ENCODE measurements at places on chromosomes 3 and 15.

DNA sequence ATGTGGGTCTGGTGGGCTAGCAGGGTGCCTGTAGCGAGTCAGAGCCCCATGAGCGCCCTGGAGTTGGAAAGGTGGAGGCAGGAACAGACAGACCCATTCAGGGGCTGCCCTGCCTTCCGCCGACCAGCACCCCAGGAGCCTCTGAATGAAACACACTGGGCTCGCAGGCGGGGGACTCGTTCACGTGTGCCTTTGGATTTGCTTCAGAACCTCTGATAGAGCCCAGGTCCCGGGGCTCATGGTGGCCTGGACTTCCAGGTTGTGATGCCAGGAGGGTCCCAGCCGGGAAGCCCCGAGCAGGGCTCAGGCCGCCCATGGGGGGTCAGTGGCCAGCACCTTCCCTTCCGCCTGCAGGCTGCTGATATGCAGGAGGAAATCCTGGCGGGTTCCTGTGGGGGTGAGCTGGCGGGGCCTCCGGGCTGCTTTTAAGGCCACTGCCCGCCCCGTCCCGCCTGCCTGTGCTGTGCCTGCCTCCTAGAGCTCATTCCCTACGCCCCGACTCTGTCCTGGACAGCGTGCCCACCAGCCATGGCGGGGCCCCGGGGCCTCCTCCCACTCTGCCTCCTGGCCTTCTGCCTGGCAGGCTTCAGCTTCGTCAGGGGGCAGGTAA is at the start of gene STAB1:
Gene STAB1, plus strand, starts transcription at position 453 of the 610 bp plus-strand sequence. Its CDS starts 76 bp downstream, at position 529.
- DNase-seq: no peak

GRCh38 chr3:153595186-153595815 is 433.3 kb downstream of the RAP2B start:
- peak; percentile 25 for DNase-seq

GRCh38 chr3:106184540-106185457 is 316.0 kb upstream of the CBLB start:
- DNase-seq: no peak

- DNase-seq: no peak
These were observed 25.6 kb upstream of the LINGO1 start for GRCh38 chr15:77658304-77658703.

DNA sequence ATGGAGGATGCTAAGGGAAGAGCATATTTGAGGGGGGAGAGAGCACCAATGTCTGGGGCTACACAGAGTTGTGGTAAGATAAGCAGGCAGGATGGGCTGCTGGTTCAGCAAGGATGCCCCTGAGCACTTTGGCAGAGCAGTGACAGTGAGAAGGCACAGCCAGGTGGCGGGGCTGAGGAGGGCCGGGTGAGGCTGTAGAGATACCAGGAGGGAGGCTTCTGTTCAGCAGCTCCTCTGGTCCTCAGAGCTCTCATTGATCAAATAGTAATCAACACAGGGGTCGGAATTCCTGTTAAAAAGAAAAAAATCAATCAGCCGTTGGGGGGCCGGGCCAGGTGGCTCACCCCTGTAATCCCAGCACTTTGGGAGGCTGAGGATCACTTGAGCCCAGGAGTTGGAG is 11.5 kb upstream of the XIRP1 start:
- DNase-seq: no peak

DNA sequence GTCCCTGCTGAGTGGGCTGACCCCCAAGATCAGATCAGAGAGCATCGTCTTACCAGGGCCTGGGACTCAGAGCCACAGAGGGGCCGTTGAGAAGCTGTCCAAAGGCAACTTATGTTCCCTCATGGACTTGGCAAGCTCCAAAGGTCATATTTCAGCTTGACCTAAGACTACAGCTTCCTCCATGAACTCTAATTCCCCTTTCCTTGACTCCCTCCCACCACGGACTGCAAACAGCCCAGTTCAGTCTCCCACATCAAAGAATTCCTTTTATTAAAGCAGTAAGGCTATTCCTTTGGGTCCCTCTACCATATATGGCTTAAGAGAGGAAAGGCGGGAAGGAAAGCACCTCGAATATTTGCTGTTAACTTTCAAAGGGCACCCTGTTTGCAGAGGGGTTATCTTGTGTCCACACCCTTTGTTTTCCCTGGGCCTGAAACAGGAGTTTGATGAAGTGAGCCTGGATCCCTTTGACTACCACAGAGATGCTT is 146.1 kb upstream of the THBS1 start:
- DNase-seq: peak; percentile 8

GRCh38 chr3:146524961-146525360 is 19.4 kb downstream of the PLSCR1 start:
- DNase-seq: no peak

- DNase-seq: no peak
These were observed 20.9 kb downstream of the KAT2B start for GRCh38 chr3:20060974-20061685.

GRCh38 chr3:58350627-58351013 is 17.9 kb downstream of the PXK start:
- DNase-seq: no peak

GRCh38 chr3:173825730-173826129 is 428.2 kb downstream of the NLGN1 start:
- DNase-seq: no peak

GRCh38 chr15:54810496-54810895 is 386.2 kb downstream of the RSL24D1 start:
- no peak for DNase-seq

- no peak for DNase-seq
These were observed 312.5 kb downstream of the NTRK3 start for GRCh38 chr15:87944050-87944449.

- peak; percentile 64 for DNase-seq
These were observed at the start of the genes DTX3L and PARP9 for GRCh38 chr3:122564155-122564912. Gene DTX3L, plus strand, starts transcription at chr3:122564338. Its CDS starts 89 bp downstream, at chr3:122564427. Gene PARP9, minus strand, starts transcription at chr3:122564300. Its CDS starts 4,680 bp downstream, at chr3:122559620.

DNA sequence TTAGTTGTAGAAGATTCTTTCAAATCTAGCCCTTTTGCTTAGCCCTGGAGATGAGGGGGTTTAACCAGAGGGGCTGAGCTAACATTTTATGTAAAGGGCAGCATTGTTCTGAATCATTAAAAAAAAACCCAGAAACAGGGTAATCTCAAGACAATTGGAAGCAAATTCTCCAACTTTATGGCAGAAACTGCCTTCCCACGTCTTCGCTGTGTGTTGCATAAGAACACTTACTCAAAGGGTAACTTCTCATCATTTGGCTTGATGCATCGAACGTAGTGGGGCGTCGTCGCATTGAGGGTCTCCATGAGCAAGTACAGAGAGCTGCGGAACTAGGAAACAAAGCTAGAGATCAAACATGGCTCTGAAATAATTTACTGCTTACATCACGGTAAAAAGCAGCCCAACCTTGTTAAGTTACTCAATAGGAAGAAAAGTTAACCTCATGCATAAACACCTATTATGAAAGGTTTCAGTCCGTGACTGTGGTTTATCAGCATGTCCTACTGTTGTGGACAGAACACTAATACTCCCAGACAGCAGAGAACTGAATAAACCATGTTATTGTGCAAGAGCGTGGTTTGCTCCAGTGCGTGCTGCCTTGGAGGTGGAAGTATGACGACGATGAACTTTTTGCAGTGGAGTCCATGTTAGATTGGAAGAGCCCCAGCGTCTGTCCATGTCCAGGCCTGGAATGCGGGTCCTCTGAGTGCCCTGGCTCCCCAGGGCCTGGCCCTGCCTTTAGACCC is 48.7 kb downstream of the MYO5C start:
- no peak for DNase-seq

DNA sequence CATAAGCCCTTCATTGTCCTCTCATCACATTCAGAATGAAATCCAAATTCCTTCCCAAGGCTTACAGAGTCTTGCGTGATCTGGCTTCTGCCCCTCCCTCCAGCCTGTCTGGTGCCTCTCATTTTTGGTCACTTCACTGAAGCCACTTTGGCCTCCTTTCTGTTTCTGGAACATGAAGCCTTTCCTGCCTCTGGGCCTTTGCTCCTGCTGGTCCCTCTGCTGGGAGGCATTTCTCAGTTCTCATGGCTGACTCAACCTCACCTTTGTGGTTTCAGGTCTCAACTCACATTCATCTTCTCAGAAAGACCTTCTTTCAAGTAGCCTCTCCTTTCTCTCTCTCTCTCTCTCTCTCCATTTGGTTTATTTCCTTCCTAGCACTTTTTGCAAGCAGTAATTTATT is 43.9 kb upstream of the BHLHE40 start:
- no peak for DNase-seq

GRCh38 chr3:196970547-196971093 is 2.0 kb upstream of the PIGZ start:
- no peak for DNase-seq

DNA sequence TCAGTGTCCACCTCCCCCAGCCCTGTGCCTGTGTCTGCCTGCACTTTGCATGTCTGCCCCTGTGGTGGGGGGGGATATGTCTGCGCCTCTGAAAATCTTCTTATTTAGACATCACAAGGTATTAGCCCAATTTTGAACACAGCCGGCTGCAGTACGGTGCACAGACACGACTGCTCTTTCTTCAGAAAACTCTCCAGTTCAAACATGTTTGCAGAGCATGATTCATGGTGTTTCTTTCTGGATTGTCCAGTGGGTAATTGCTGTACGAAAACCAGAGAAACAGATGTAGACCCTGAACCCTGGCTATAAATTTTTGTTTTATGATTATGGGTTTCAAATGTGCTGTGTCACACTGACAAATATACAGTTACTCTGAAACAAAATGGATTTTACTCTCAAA is 3.4 kb upstream of the RARB start:
- no peak for DNase-seq

DNA sequence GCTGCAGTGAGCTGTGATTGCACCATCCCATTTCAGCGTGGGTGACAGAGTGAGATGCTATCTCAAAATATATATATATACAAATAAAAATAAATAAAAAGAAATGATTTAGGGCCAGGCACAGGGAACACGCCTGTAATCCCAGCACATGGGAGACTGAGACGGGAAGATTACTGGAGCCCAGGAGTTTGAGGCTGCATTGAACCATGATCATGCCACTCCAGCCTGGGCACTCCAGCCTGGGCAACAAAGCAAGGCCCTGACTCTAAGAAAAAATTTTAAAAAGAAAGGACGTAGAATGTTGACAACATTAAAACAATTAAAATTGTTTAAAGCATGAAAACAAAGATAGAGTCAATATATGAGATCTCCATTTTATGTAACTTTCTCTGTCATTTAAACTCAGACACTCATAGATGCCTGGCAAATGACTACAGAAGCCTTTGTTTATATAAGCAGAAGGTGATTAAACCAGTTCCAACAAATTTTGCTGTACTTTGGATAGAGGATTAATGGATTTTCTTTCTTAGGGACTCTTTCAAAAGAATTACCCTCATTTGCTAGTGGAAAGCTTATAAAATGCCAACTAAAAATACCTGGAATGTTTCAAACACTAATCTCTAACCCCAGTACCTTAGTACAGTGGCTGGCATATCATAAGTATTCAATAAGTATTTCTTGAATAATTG is 10.7 kb upstream of the TRPM7 start:
- DNase-seq: no peak

DNA sequence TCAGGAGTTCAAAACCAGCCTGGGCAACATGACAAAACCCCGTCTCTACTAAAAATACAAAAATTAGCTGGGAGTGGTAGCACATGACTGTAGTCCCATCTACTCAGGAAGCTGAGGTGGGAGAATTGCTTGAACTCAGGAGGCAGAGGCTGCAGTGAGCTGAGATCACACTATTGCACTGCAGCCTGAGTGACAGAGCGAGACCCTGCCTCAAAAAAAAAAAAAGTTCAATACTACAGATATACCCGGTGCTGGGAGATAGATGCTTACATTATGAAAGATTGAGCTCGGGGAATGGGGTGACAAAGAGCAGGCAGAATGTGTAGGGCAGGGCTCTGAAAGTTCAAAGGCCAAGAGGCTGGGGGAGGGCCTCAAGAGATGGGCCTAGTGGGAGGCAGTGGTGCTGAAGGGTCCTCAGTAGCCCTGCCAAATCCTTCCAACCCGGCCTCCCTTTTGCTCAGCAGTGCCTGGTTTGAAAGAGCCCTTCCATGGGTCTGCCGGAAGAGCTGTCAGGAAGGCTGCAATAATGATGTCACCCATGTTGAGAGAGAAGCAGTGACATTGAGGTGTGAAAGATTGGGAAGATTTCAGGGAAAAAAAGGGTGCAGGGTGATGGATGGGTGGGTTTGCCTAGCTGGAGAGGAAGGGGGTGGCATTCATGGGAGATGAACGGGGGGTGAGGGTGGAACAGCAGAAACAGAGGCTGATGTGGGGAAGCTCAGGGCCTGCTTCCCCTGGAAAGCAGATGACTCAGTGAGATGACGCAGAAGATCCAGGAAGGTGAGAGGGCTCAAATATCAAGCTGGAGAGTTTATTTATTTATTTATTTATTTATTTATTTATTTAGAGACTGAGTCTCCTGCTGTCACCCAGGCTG is 20.0 kb upstream of the IREB2 start:
- no peak for DNase-seq
